ENCODE measurements at places on chromosomes 1 and 21.

DNA sequence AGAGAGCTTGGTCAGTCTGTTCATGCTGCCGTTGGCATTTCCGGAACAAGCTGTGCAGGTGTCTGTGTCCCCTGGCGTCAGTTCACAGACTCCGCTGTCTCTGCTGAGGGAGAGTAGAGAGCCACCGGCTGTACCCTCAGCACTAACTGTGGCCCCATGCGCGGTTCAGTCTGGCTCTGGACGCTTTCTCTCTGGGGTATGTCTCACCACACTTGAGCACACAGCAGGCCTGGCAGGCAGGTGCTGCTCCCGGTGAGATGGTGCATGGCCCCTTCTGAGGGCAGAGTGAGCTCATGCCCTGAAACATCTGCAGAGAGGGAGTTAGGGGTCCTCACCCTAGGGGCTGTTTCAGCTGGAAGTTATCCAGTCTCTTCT, 60.0 kb upstream of the TLR5 start:
- no peak for DNase-seq

DNA sequence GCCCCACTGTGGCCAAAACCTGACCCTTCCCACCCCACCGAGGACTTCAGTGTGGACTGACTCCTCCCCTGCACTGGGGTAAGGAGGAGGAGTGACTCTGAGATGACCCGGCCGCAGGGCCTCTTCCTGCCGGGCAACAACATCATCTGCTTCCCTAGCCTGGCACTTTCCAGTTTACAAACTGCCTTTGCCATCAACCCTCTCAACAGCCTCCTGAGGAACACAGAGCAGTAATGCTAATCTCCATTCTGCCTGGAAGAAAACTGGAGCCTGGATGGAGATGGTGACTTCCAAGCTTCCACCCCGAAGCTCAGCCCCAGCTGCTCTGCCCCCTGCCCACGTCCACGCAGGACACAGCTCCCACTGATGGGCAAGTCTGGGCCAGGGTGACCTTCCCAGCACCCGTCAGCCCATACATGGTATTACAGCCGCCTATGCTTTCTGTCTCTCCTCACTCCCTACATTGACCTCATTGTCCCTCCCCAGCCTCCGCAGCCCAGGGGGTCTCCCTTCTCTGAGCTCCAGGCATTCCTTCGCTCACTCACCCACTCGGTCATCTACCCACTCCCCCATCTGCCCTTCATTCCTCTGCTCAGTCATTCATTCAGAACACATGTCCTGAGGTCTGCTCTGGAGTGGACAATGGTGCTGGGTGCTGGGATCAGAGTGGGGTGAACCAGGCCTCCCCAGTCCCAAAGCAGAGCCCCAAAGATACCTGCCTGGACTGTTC, 34.2 kb downstream of the RAP1GAP start:
- no peak for DNase-seq

- DNase-seq, result no peak
Observed at GRCh38 chr1:200693327-200693726, 23.6 kb upstream of the DDX59 start.

DNA sequence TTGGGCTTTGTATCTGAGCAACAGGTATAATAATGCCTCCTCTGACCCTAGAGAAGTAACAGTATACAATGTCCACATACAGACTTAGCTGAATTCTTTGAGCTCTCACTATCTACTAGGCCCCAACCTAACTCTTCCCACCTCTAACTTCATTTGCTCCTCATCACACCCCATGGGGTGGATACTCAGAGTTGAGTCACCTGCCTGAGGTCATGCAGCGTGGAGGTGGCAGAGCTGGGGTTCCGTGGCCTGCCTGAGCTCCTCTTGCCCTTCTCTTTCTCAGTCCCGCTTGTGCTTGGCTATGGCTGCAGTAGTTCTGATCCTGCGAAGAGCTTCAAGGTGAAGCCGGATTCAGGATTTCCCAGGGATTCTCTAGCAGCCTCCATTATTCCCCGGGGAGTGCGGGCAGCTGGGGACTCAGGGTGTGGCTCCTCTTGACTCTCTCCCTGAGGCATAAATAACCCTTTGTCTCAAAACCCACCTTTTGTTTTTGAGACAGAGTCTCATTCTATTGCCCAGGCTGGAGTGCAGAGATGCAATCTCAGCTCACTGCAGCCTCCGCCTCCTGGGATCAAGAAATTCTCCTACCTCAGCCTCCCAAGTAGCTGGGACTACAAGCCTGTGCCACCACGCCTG, 29.9 kb upstream of the ACTL8 start:
- no peak for DNase-seq
